ENCODE measurements at places on chromosomes 1 and 21.

DNA sequence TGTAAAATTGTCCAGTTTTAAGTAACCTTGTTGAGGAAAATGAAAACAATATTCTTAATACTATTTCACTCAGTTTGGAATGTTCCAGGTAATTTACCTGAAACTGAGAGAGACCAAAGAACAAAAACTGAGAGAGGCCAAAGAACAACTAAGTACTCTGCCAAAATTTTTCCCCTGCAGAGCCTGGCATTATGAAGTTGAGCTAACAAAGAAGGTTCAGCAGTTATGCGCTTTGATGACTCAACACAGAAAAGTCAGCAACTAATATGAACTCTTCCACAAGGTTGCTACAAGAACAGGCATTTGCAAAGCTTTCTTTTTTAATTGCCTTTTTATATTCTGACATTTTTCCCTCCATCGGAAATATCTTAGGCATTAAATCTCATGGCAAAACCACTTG, 270.9 kb downstream of the CHRM3 start:
- no peak for DNase-seq

GRCh38 chr1:10967090-10967489, 45.4 kb upstream of the TARDBP start:
- DNase-seq = no peak

DNA sequence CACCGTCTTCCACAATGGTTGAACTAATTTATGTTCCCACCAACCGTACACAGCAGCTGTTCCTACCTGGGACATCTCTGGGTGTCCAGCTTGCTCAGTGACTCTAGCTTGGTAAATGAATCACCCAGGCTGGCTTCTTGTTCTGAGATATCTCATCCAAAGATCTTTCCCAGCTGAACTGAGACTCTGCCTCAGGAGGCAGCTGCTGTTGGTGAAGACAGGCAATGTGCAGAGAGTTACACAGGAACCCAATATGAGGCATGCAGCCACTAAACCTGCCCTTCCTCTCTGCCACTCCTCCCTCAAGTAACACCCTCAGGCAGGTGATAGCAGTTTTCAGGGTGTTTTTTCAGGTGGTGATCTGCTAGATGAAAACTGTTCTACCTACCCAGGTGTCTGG, 14.0 kb upstream of the FOXO6 start:
- DNase-seq = no peak

DNA sequence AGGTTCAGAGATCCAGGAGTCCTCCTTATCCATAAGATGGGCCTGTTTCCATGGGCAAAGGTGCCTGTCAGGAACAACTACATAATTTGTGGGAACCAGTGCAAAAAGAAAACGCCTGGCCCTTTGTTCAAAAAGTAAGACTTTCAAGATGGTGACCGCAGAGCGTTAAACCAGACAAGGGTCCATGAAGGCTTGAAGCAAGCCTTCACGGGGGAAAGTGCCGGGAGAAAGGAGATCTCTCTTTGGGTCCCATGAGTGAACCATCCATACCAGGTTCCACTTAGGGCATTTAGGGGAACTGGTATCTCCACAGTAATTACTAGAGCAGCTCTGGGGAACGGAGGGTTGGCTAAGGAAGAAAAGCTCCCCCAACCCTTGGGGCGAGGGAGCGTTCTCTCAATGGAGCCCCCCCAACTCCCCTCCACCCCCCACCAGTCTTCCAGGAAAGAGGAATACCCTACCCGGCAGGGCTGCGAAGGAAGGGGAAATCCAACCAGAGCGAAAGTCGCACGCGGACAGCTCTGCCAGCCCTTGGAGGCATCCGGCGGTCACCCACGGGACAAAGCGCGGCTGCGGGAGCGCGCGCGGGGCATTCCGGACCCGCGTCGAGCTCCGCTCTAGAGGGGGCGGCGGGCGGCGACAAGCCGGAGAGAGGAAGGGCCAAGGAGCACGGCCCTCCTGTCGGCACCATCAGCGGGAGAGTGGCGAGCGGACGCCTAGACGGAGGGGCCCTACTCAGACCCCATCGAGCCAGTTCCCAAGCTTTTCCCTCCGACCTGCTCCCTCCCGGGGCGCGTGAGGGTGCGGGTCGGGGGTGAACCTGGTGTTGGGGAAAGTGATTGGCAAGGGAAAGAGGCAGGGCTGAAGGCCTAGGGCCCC, 687 bp upstream of the RASSF5 start:
- no peak for DNase-seq

GRCh38 chr1:2038229-2038628, 12.0 kb upstream of the PRKCZ start:
- no peak for DNase-seq

DNA sequence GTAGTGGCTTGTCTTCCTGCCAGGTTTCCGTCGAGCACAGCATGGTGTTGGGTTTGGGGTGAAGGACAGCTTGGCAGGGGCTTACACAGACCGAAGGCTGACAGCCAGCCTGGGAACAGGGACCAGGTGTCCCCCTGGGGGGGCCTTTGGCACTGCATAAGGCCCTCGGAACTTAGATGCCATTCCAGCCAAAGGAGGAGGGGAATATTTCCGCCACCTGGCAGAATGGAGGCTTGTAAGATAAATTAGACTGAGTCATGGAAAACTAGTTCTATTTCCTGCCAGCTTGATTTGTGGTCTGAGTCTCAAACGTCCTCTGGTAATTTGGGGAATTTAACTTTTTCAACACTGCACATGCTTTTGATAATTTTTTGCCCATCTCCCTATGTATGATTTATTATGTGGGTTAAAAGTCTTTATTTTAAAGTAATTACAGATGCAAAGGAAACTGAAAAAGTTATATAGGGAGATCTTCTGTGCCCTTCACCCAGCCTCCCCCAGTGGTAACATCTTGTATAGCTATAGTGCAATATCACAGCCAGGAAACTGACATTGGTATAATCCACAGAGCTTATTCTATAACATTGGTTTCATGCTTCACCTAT, 11.5 kb upstream of the TMEM51 start:
- DNase-seq = peak; percentile 75

GRCh38 chr1:99599678-99600175, 46.2 kb upstream of the PALMD start:
- peak; percentile 97 for DNase-seq

GRCh38 chr1:202349206-202349928, 868 bp downstream of the PPP1R12B start:
- DNase-seq = peak; percentile 42

GRCh38 chr21:40833184-40833583, 13.8 kb downstream of the DSCAM start:
- DNase-seq = no peak
